Stomach (tissue), 19 donors: ENCODE measurements at places on chromosomes 2 and 18.
A peak's percentile ranks its signal among the peaks of the same experiment; 100 is the strongest.

- H3K27ac ChIP-seq: no peak overlapping the region
- DNase-seq: no peak
- no peaks in the 10 kb centered on the region for H3K4me1 ChIP-seq
- no peaks in the 10 kb centered on the region for H3K27me3 ChIP-seq
- no peak overlapping the region for H3K4me3 ChIP-seq
Observed at GRCh38 chr2:30964334-30965005, 157.2 kb upstream of the CAPN13 start.

- no peaks in the 10 kb centered on the region for H3K36me3 ChIP-seq
- H3K27me3 ChIP-seq: no peaks in the 10 kb centered on the region
- no peak for DNase-seq
- no peak overlapping the region for H3K27ac ChIP-seq
Observed at GRCh38 chr18:10197097-10197496, 257.3 kb upstream of the APCDD1 start.

GRCh38 chr2:30145826-30146336 is 926 bp upstream of the YPEL5 start:
- H3K4me3 ChIP-seq: peak overlapping the region; percentile 43
- H3K4me1 ChIP-seq: peaks cover 40% of the 10 kb centered on the region
- H3K36me3 ChIP-seq: peaks cover 11% of the 10 kb centered on the region
- no peak for DNase-seq
- no peaks in the 10 kb centered on the region for H3K27me3 ChIP-seq

DNA sequence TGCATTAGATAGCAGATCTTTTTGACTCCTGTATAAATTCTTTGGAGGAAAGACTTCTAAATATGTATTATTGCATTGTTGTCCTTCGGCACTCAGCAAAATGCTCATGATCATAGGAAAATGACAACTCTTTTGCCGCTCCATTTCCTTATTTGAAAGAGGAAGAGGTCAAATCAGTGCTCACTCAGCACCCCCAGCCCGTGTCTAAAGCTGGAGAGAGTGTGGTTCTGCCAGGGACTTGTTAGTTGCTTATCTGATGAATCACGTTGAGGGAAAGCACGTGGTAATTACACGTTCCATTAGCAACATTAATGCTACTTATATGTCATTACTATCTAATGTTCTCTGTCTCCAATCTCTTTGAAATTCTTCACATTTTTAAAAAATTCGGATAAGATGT is 46.0 kb upstream of the MBP start:
- no peak overlapping the region for H3K27ac ChIP-seq
- no peaks in the 10 kb centered on the region for H3K4me1 ChIP-seq
- DNase-seq: no peak
- H3K27me3 ChIP-seq: no peaks in the 10 kb centered on the region
- no peaks in the 10 kb centered on the region for H3K36me3 ChIP-seq
- H3K4me3 ChIP-seq: no peak overlapping the region

GRCh38 chr2:158988501-158988900 is 20.1 kb downstream of the TANC1 start:
- no peaks in the 10 kb centered on the region for H3K36me3 ChIP-seq
- H3K27ac ChIP-seq: no peak overlapping the region
- DNase-seq: no peak
- peaks cover 4% of the 10 kb centered on the region for H3K4me1 ChIP-seq
- no peak overlapping the region for H3K4me3 ChIP-seq
- no peaks in the 10 kb centered on the region for H3K27me3 ChIP-seq

DNA sequence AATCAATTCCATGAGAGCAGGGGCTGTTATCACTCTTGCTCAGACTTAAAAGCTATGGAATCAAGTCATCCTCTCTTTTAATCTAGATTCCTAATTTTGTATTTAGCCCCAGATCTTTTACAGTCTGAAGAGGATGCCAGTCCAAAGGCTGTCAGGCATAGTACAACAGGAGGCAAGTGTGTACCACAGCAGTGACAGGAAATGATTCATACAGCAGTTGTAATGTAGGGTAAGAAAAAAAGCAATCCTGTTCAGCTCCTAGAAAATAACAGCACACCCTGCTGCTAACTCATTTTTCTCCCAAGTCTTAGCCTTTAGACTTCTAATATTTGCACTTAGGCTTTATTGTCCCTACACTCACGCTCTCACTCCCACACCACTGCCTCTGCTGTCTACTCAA is 127.8 kb upstream of the SYT4 start:
- H3K27ac ChIP-seq: no peak overlapping the region
- H3K4me1 ChIP-seq: no peaks in the 10 kb centered on the region

GRCh38 chr2:127695491-127696472 is 5.5 kb upstream of the SFT2D3 start:
- H3K27me3 ChIP-seq: no peaks in the 10 kb centered on the region
- H3K36me3 ChIP-seq: no peaks in the 10 kb centered on the region
- H3K4me1 ChIP-seq: peaks cover 15% of the 10 kb centered on the region
- peak overlapping the region; percentile 42 for H3K4me3 ChIP-seq
- DNase-seq: peak; percentile 88

DNA sequence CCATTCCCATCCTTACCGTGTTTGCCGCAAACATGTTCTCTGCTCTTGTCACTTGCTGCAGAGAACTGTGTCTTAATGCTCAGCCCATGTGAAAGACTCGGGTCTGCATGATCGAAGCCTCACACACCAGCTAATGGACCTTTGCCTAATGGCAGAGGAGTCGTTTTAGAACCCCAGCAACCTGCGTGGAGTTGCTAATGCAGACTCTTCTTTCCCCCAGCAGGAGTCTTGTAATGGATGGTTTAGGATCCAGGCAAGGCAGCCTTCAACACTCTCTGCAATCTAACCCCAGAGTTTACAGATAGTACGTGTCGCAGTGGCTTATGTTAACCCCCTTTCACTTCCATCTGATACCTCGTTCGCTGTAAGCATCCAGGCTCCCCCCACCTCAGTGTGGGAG is 316.4 kb downstream of the AGAP1 start:
- DNase-seq: no peak
- H3K27ac ChIP-seq: no peak overlapping the region
- H3K4me3 ChIP-seq: no peak overlapping the region
- no peaks in the 10 kb centered on the region for H3K27me3 ChIP-seq
- no peaks in the 10 kb centered on the region for H3K4me1 ChIP-seq

GRCh38 chr2:43453179-43454170 is 142.4 kb downstream of the THADA start:
- DNase-seq: peak; percentile 54
- no peak overlapping the region for H3K4me3 ChIP-seq
- H3K27me3 ChIP-seq: no peaks in the 10 kb centered on the region
- H3K27ac ChIP-seq: no peak overlapping the region
- no peaks in the 10 kb centered on the region for H3K36me3 ChIP-seq
- peaks cover 8% of the 10 kb centered on the region for H3K4me1 ChIP-seq

GRCh38 chr18:26729008-26729407 is 136.5 kb downstream of the AQP4 start:
- no peaks in the 10 kb centered on the region for H3K4me1 ChIP-seq
- no peak overlapping the region for H3K4me3 ChIP-seq
- no peaks in the 10 kb centered on the region for H3K36me3 ChIP-seq
- H3K27me3 ChIP-seq: no peaks in the 10 kb centered on the region
- no peak for DNase-seq

DNA sequence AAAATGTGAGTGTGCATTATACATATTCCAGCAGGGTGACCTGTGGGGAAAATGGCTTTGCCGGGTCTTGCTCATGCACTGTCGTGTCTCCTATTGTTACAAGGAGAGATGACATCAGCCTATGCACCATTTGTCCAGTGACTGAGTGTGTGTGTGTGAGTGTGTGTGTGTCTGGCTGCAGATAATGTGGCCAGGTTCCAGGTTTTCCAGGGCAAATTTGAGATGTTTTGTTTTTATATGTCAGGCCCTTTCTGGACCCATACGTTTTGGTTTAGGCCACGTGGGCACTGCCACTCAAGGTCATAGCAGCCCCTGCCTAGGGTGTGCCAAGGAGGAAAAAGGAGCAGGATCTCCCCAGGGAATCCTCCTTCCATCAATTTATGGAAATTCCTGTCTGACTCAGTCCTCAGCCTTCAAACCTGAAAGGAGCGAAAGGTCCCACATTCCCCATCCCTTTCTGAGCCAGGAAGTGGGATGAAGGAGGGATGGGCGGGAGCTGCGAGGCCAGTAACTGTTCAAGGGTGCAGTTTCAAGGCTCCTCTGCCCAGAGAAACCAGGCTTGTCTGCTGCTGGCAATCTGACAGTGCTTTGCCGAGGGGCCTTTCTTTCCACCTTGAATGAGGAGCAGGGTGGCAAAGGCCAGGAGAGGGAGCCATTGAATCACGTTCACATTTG is 93.0 kb upstream of the SMAD2 start:
- H3K36me3 ChIP-seq: no peaks in the 10 kb centered on the region
- H3K4me3 ChIP-seq: no peak overlapping the region
- DNase-seq: peak; percentile 53
- peak overlapping the region; percentile 0 for H3K27ac ChIP-seq

DNA sequence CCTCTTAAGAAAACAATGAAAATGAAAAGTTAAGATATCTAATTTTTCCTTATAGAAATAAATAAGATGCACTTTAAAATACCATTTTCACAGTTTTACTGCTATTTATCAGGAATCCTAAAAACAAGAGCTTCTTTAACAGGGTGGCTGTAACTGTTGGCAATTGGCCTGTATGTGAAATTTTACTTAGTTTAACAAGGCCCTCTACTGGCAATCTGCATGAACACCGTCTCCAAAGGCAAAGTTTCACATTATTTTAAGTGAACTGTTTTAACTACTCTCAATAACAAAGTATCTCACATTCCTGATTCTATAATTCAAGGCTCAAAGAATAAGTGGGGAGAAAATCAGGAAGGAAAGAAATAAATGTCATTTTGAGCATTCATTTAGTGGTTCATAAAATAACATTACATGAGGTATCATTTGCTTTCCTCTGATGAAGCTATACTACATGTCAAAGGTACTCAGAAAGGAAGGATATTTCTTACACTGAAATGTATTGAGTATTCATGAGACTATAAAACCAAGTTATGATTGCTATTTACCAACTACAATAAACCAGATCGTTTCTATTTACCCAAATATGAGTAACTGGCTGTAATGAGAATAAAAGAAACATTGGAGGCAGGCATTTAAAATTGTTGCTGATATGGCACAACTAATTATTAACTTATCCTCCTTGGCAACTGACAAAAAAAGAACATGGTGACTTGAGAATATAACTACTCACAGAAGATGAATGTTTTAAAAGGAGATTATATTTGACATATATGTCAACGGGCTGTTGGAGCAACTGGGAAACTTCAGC is 7.0 kb downstream of the NCKAP5 start:
- no peaks in the 10 kb centered on the region for H3K36me3 ChIP-seq
- no peaks in the 10 kb centered on the region for H3K27me3 ChIP-seq
- no peaks in the 10 kb centered on the region for H3K4me1 ChIP-seq
- H3K27ac ChIP-seq: no peak overlapping the region
- no peak overlapping the region for H3K4me3 ChIP-seq
- no peak for DNase-seq

- H3K27me3 ChIP-seq: no peaks in the 10 kb centered on the region
- H3K4me3 ChIP-seq: no peak overlapping the region
- peaks cover 86% of the 10 kb centered on the region for H3K4me1 ChIP-seq
- no peak for DNase-seq
- H3K27ac ChIP-seq: no peak overlapping the region
Observed at GRCh38 chr2:239394346-239394945, 6.4 kb downstream of the HDAC4 start.

DNA sequence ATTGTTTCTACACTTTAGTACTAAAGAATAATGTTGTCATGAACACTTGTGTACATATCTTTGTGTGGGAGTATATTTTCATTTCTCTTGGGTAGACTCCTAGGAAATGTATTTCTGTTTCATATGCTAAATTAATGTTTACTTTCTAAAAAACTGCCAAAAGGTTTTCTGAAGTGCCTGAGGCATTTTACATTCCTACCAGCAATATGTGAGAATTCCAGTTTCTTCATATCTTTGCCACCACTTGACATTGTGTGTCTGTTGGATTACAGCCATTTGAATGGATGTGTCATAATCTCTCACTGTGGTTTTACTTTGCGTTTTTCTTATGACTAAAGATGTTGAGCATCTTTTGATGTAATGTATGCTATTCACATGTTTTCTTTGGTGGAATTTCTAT is 428.2 kb upstream of the KCNH7 start:
- no peaks in the 10 kb centered on the region for H3K36me3 ChIP-seq
- H3K4me1 ChIP-seq: no peaks in the 10 kb centered on the region
- no peak overlapping the region for H3K4me3 ChIP-seq
- H3K27ac ChIP-seq: no peak overlapping the region

GRCh38 chr2:95022309-95023221 is 2.9 kb upstream of the MAL start:
- no peaks in the 10 kb centered on the region for H3K36me3 ChIP-seq
- peaks cover 22% of the 10 kb centered on the region for H3K4me1 ChIP-seq
- no peaks in the 10 kb centered on the region for H3K27me3 ChIP-seq
- H3K27ac ChIP-seq: no peak overlapping the region

DNA sequence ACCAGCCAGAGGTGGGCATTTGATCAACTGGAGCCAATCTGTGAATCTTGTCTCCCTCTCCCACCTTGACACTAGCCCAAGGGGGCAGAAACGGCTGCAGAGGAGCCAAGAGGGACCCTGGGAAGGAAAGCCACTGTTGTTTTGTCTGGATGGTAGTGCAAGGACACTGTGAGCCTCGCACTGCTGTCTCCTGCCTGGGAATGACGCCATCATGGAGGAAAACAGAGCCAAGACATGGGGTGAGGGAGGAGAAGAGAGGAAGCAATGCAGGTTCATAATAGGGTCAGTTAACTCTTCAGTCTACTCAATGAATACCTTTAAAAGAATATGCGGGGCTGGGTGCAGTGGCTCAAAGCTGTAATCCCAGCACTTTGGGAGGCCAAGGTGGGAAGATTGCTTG is 231.1 kb upstream of the AGAP1 start:
- no peak overlapping the region for H3K27ac ChIP-seq
- no peaks in the 10 kb centered on the region for H3K36me3 ChIP-seq
- no peak overlapping the region for H3K4me3 ChIP-seq
- H3K4me1 ChIP-seq: no peaks in the 10 kb centered on the region
- DNase-seq: no peak

GRCh38 chr2:234286118-234286598 is 210.7 kb downstream of the ARL4C start:
- no peaks in the 10 kb centered on the region for H3K27me3 ChIP-seq
- H3K36me3 ChIP-seq: no peaks in the 10 kb centered on the region
- no peaks in the 10 kb centered on the region for H3K4me1 ChIP-seq
- no peak for DNase-seq
- H3K4me3 ChIP-seq: no peak overlapping the region
- no peak overlapping the region for H3K27ac ChIP-seq

DNA sequence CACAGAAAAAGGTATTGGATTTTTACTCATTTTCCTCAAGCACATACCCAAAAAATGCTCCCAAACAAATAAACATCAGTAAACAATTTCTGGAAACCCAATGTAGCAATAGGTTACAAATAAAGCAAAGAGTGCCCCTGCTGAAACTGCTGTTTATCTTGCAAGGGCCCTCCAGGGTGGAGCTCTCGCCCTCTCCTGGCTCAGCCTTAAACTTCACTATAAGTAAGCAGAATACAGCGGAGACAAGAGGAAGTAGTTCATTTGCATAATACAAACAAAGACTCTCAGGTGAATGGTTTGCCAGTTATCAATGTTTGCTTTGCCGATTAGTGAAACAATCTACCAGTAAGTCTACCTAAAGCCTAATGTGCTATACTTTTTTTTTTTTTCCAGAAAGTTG is 437.6 kb downstream of the DLGAP1 start:
- no peaks in the 10 kb centered on the region for H3K27me3 ChIP-seq
- H3K36me3 ChIP-seq: no peaks in the 10 kb centered on the region
- H3K4me1 ChIP-seq: peaks cover 5% of the 10 kb centered on the region
- no peak for DNase-seq
- H3K27ac ChIP-seq: no peak overlapping the region

GRCh38 chr2:8202132-8202531 is 479.7 kb upstream of the ID2 start:
- H3K4me1 ChIP-seq: no peaks in the 10 kb centered on the region
- no peak overlapping the region for H3K4me3 ChIP-seq
- DNase-seq: no peak
- H3K27me3 ChIP-seq: no peaks in the 10 kb centered on the region
- no peak overlapping the region for H3K27ac ChIP-seq
- no peaks in the 10 kb centered on the region for H3K36me3 ChIP-seq
